GM12878 (cell line): ENCODE measurements at places on chromosomes 5 and 9.

DNA sequence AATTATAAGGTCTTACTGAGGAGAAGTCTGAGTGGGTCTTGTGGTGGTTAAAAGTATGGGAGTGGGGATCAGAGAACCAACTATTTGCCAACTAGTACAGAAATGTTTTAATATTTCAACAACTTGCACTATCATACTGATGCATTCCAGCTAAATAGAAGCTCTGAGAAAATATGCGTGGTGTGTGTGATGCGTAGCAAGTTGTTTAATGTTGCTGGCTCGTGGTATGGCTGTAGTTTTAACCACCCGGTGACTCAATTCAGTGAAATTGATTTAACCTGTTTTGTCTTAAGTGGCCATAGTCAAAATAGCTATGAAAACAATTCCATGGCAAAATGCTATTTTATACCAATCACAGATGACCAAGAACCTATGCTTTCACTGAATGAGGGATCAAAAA, 176.5 kb upstream of the SLC24A2 start:
- DNase-seq = no peak

- DNase-seq = no peak
Measured at GRCh38 chr5:83991566-83992224, 271.0 kb upstream of the HAPLN1 start.

DNA sequence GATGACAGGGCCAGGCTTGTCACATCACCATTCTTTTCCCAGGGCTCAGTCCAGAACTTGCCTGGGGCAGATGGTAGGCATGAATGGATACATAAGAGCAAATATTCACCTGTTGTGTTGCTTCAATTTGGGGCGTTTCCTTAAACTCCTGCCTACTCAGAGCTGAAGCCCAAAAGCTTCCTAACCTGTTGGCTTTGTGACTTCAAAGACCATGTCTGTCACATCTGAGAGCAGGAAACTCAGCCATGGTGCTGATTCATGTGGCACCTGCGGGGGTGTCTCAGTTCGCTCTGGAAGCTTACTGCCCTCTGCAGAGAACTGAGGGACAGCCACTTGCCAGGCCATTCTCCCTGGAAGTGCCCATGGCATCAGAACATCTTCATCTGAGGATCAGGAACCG, 246.6 kb downstream of the HSPA4 start:
- no peak for DNase-seq

- DNase-seq = peak; percentile 92
Measured at GRCh38 chr9:124218438-124218982, 39.2 kb upstream of the NEK6 start.

DNA sequence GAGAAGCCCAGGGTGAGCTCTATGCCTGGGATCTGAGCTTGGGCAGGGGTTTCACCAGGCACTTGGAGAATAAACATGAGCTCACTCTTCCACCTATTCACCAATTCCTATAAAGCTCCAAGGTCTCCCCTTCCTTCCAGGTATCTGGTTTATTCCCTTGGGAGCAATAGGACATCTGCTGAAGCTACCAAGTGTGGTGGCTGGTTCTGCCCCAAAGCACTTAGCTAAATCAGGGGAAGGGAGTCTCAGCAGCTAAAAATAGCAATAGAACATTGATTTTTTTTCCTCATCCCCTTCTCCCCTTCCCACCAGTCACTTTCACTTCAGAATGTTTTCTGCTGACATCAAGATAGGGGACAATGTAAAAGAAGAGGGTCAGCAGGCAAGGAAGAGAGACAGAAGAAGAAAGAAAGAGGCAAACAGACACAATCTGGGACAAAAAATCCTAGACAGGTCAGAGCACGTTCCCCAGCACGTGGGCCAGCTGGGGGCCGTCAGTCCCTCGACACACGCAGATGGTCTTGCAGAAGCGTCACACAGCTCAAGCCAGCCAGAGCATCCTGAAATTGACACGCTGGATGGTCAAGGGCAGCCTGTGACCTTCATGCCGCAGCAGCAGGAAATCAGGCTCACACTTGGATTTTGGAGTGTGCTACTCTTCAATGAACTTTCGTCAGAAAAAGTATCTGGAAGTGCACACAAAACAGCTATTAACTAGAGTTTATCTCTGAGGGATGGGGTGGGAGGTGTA, 176.0 kb downstream of the ZNF608 start:
- no peak for DNase-seq

GRCh38 chr9:5112646-5113045, 72.8 kb downstream of the INSL6 start:
- no peak for DNase-seq
